CD8-positive, alpha-beta T cell (primary cell): ENCODE measurements at places on chromosomes 16 and 17.

GRCh38 chr17:17822189-17822588 lies 14.6 kb downstream of the SREBF1 start:
- DNase-seq = no peak

DNA sequence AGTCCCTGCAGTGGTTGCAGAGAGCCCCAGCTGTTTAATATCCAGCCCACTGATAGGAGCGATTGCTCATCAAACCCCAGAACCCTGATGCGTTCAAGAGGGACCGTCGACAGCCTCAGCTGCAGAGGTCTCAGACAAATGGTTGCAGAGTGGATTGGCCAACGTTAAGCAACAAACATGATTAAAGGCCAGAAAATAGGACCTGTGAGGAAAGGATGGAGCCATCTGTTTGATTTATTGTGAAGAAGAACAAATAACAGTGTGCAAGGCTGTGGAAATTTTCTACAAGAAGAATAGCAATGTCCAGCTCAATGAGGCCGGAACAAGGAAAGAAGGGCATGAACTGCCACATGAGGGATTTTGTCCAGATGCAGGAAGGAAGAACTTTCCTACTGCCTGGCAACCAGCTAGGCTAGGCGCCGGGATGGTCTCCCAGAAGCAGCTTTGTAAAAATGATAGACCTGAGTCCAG lies 138.4 kb upstream of the DNAH9 start:
- no peak for DNase-seq

DNA sequence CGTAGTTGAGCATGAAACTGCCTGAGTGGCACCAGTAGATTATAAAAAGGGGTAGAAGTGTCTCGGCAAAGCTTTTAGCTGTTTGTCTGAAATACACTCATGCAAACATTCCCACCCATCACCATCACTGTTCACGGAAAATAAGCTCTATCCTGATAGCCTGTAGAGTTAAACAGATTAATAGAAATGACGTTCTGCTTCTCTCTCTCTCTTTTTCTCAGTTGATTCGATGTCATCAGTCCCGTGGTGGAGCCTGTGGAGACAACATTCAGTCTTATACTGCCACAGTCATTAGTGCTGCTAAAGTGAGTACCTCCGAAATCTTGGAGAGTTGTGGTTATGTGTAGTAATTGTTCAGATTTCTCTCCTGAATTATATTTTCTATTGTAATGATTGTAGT lies 224.7 kb downstream of the BCAS3 start:
- no peak for DNase-seq

- peak; percentile 64 for DNase-seq
Observed at GRCh38 chr17:47802341-47803022, 19.1 kb downstream of the OSBPL7 start.

DNA sequence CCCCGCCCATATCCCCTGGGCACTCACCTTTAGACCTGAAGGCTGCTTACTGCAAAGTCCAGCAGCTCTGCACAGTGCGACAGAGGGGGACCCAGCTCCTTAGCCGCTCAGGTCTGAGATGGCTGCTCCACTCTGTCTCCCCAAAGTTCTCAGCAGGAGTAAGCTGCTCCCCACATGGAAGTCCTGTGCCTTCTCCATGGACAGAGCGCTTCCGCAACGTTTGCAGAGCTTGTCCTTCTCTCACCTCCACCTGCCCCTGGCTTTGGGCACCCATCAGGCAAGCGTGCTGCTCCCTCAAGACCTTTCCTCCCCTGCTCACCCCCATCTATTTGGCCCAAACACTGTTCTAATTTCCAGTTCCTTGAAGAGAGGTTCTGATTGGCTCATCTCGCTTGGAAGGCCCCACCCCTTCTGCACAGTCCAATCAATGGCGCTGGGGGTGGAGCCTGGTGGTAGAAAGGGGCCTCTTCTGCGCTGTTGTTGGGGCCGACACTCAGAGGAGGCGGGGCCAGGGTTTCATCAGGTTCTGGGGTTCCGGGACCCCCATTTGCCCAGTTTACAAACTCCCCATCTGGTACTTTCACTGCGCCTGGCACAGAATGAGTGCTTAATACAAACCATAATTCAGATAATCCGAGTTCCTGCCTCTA lies 137.2 kb downstream of the CYLD start:
- DNase-seq = no peak

DNA sequence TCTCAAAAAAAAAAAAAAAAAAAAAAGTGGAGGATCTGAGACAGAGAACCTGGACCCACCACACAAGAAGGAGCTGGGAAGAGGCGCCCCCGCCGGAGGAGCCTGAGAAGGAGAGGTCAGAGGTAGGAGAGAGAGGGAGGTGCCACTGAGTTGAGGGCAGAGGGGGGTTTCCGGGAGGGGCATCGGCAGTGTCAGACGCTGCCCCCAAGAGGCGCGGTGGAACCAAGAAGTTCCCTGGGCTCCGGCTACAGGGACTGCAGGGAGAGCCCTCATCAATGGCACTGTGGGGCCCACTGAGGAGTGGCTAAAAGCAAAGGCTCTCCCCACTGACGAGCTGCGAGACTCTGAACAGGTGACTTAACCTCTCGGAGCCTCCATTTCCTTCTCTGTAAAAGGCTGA lies 4.2 kb downstream of the CCDC42 start:
- DNase-seq = peak; percentile 19

- no peak for DNase-seq
Observed at GRCh38 chr16:16022683-16023064, 73.3 kb downstream of the ABCC1 start.

- DNase-seq = no peak
Observed at GRCh38 chr17:15409721-15410250, 57.6 kb downstream of the CDRT4 start.

DNA sequence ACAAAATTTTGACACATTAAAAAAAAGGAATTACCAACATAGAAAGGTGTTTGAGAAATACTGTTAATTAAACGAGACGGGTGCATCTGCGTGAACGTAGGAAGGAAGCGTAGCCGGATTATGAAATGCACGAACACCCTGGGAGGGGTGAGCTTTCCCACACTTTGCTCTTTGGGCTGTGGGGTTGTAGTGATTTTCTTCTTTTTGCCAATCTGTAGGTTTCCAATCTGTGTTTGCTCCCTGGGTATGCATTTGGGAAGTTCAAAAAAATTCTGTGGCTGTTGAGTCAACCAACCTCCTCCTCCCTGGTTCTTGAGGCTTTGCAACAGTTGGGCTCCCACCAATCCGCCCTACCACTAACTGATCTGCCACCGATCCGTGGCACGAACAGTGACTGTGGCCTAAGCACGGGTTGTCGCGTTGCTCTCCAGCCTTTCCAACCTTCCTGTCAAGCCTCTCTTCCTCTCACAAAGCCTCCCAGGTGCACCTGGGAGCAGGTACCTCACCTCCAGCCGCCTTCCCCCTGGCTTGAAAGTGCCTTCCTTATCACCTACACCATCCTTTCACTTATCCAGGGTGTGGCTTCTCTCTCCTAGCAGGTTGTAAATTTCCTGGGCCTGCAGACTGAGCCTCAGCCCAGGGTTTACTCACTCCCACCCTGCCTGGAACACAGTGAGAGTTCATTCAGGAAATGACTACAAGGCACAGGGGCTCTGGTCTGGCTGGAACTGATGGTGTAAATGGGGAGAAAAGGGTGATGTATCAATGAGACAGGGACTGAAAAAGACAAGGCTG lies 16.6 kb downstream of the RTN4RL1 start:
- no peak for DNase-seq

DNA sequence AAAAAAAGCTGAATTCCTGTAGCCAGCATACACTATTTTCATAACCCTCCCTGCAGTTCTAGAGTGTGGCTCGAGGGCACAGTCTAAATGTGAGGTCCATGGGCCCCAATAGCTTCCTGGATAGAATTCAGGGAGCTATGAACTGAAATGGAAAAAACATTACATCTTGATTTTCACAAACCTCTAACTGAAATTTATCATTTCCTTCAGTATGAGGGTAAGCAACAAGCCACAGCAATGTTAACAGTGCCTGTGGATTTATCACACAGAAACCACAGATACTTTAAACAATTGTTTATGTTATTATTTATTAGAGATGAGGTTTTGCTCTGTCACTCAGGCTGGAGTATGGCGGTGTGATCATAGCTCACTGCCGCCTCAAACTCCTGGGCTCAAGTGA lies 18.2 kb downstream of the TMEM92 start:
- DNase-seq = no peak

DNA sequence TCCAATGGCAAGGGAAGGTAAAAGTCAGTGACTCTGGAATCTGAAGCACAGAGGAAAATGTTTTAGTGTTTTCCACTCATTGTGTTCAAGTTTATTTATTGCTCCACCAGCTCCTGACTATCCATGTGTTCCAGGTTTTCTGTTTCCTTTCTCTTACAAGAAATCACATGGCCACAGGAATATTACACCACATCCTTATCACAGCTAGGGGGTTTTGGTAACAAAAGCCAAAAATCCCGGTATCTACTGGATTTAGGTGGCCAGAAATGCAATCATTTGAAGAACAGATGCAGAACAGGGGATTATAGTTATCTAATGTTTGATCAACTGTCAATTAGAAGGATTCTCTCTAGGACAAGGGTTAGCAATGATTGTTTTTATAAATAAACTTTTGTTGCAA lies 47.9 kb downstream of the STH start:
- no peak for DNase-seq
